NCI-H226 (cell line): ENCODE measurements at places on chromosomes 13 and 19.

GRCh38 chr19:49287141-49287770, 37.7 kb downstream of the SLC6A16 start:
- no peak for DNase-seq

DNA sequence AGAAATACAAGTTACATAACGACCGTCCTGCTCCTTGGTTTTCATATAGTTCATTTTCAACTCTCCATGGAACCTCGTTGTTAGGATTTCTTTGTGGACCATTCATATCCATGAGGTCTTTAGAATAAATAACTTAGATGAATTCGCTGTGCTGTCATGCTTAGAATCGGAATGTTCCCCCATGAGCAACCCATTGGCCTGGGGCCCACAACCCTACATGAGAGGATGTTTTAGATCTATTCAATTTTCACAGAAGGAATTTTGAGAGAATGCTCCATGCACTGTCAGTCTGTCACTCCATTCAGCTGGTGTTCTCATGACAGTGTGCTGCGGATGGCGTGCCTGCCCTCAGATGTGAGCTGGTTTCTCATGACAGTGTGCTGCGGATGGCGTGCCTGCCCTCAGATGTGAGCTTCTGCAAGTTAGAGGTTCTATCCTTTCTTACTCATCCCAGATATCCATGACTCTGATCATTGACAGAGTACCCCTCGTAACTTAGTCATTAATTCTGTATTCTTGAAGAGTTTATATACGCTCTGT, 1193.1 kb downstream of the EFNB2 start:
- DNase-seq, result no peak

DNA sequence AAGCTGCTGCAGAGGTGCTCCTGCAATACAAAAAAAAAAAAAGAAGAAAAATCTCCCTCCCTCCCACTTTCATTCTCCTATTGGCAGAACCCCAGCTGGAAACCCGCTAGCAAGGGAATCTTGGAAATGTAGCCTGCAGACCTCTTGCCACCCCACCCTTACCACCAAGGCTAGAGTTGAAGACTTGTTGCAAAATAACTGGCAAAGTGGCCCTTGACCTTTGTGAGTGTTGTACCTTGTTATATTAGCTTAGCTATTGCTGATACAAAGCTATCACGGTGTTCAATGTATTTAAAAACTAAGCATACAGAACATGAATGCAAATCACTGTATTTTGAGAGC, 57.5 kb upstream of the KCTD4 start:
- peak; percentile 82 for DNase-seq

DNA sequence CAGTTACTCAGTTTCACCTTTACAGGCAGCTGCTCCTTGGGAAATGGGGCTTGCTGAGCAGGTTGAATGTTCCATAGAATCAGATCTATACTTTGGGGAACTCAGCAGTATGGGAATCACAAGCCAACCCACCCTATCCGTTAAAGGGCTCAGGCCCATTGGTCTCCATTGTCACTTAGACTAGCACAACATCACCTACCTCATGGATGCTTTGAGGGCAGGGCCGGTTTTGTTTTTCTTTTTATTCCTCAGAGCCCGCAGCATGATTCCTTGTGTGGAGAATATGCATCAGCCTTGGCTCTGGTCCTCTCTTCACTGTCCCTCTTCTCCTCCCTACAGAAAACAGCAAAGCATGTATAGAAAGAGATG, 48.0 kb downstream of the LRCH1 start:
- no peak for DNase-seq

DNA sequence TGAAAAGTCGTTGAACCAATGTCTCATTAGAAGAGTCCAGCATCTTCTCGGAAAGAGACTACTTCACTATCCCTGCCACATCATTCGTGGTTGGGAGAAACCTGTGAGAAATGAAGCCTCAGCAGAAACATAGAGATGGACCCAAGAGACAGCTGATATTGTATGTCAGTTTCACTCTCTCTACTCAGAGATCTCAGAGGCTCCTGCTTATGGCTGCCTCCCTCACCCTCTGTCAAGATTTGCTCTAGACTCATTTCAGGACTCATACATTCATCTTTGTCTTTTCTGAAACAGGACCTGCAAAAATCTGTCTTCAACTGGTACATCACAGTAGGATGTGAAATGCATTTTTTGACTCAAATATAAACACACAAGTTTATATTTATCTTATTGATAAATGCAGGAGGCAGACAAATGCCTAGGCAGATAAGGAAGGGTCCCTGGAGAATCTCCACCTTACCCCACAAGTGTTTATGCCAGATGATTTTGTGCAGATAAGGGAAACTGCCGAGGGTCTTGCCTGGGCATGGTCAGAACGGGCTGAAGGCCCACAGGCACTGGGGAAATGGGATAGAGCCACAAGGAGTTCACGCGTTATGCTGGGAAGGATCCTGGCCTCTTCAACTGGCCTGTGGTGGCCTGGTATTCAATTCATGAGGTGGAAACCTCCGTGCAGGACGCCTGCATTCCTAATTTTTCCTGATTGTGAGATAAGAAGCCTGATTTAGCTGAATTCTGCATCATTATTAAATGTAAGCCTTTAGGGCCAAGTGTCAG, 1834.0 kb upstream of the PCDH20 start:
- DNase-seq, result no peak

GRCh38 chr13:18739310-18739709, 442.3 kb downstream of the TUBA3C start:
- DNase-seq, result no peak

- peak; percentile 2 for DNase-seq
These were observed 19.7 kb downstream of the ZNF433 start for GRCh38 chr19:12015753-12016116.

DNA sequence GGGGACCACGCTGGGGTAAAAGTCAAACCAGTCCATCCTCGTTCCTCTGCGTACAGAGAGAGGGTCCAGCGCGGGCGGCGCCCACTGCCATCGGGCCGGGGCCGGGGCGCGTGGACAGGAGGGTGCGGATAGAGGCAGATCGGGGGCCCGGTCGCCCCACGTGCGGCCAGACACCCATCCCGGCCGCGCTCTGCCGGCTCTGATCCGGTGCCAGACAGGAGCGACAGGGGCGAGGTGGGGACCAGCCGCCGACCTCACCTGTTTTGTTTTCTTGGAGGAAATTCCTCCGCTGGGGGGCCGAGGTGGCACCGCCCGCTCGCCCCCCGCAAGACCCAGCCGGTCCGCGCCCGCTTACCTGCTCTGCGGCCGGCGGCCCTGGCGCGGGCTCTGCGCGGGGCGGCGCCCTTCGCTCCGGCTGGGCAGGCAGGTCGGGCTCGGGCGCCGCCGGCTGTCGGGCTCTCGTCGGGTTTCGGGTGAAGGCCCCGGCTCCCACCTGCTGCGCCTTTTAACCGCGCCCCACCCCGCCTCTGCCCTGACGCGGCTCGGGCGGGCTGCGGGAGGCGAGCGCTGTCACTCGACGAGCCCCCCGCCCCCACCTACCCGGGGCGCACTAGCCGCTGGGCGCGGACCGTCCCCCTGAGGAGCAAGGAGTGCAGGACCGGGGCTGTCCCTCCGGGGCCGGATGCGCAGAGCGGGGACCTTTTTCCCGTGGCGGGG, at the start of gene GJB6:
GJB6 (minus strand) TSS at position 481 of the 717 bp plus-strand sequence. CDS start 8,839 bp downstream, outside the sequence.
- DNase-seq, result no peak

DNA sequence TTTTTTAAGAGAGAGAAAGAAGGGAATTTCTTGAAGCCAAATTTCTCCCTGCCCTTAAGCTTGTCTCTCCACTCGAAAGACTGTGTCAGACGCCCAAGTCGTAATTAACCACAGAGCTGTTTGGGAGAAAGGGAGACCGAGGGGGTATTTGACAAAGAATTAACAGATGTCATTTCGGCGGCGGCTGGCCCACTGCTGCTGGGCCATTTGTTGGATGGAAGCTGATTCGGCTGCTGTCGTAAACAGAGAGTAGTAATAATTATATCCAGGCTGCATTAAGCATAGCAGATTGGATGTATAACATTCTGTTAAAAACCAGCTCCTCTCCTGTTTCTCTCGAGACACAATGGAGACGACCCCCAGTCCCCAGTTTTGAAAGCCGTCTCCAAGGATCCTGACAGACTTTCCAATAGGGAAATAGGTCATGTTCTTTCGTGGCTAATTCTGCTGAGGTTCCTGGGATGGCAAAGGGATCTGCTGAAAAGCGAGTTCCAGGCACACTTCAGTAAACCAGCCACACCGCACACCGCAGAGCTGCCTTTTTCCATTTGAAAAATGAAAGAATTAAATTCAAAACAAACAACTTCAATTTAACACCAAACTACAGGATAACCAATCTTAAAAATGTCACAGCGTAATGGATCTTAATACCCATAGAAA, 71.5 kb downstream of the KCTD15 start:
- no peak for DNase-seq

DNA sequence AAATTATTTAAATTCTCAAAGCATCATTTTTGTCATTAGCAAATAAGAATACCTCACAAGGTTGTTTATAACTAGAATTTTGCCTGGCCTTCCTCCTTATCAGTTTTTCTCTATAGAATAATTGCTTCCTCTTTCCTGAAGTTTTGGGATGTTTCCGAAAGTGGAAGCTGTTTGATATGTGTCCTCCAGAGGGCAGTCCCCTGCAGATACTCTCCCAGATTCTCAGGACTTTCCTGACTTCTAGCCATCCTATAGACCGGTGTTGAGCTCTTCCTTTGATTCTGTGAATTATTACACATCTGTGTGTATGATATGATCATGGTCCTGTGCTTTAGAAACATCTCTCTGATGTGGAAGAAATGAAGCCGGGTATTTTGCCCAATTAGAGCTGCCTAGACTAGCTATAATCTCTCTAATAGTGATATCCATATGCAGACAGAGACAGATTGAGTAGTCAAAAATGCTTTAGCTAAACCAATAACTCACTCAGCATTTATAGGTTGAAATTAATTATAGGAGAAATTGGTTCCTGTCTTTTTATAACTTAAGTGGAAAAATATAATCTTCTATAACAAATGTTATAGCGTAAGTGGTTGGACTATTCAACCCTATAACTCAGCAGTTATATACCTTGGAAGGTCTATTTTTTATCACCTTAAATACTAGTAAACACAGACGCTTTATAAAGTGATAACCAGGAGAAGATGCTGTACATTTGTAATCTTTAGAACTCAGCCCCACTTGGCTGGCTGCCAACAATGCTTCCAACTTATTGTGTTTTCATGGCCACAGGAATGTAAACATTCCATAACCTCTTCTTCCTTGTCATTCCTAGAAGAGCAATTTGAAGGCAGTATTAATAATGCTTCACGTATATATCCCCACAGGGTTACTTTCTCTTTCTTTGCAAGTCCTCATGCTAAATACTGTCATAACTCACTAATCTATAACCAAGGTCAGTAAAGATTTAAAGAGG, 201.0 kb upstream of the RXFP2 start:
- DNase-seq, result peak; percentile 6

- DNase-seq, result peak; percentile 30
These were observed 221.8 kb downstream of the OLFM4 start for GRCh38 chr13:53250272-53250875.

- no peak for DNase-seq
These were observed 33.6 kb upstream of the FFAR2 start for GRCh38 chr19:35414442-35414841.

DNA sequence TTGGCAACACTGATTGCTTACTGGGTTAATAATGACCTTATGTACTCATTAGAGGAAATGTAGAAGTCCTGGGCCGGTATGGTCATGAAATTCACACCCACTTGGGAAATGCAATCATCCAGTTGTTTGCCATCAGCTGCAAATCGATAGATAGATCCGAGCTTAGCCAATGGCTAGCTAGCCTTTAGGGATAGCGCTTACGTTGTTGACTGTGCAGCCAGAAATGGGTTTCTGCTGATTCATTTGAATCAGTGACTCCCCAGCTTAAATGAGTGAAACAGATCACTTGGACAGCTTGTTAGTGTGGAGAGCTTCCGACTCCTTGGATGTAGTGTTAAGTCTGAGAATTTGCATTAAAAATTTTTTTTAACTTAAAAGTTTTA, 11.8 kb downstream of the IL17D start:
- no peak for DNase-seq

DNA sequence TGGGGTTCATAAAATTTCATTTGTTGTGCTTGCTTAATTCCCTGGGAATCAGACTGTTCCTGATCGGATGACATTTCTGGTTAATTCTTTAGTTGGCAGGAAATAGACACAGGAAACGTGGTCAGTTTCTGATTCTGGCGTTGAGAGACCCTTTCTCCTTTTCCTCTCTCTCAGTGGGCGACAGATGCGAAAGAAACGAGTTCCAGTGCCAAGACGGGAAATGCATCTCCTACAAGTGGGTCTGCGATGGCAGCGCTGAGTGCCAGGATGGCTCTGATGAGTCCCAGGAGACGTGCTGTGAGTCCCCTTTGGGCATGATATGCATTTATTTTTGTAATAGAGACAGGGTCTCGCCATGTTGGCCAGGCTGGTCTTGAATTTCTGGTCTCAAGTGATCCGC, 10.8 kb downstream of the LDLR start:
- DNase-seq, result no peak

- peak; percentile 22 for DNase-seq
These were observed 37.9 kb upstream of the SEMA6B start for GRCh38 chr19:4597278-4597974.

- no peak for DNase-seq
These were observed 132.7 kb upstream of the SLITRK5 start for GRCh38 chr13:87538366-87539052.

- DNase-seq, result peak; percentile 76
These were observed 1.3 kb upstream of the ISYNA1 start for GRCh38 chr19:18439025-18439909.

DNA sequence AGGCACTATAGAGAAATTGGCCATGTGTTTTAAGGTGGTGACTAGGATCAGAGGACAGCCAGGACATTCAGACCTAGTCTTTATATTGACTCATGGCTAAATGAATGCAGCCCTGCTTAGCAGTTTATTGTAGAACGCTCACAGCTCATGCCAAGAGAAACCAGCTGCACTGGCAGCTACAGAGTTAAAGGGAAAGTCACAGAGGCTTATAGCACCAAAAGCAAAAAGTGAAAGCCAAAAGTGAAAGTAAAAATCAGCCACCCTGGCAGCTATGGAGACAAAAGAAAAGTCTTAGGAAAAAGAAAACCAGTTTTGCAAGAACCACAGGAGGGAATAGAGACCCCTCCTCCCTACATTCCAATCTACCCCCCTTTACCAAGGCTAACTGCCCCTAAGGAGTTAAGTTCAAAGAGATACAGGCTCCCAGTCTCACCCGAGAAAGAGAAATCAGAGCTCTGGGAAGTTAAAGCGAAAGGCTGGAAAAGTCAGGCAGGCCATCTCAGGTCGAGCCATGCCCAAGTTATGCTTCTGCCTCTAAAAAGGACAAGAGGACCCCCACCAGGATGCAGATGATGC, 99.0 kb downstream of the ZNF429 start:
- no peak for DNase-seq

GRCh38 chr19:54502518-54503048, at the start of gene LAIR2:
Gene LAIR2 (plus strand): TSS chr19:54502831. CDS start chr19:54502919, 88 bp downstream.
- no peak for DNase-seq

GRCh38 chr13:106417467-106418110, 117.9 kb downstream of the EFNB2 start:
- DNase-seq, result no peak

- DNase-seq, result no peak
These were observed at the start of gene ZFR2 for GRCh38 chr19:3868770-3869456. Gene ZFR2 (minus strand): TSS chr19:3869038. CDS start chr19:3869017, 21 bp downstream.
